Bronchial epithelial cell (primary cell): ENCODE measurements at places on chromosomes 6 and 20. TPM values are rescaled to one million over a fixed set of nuclear protein-coding genes. Genes with fewer than 3 reads are reported as not detected.

DNA sequence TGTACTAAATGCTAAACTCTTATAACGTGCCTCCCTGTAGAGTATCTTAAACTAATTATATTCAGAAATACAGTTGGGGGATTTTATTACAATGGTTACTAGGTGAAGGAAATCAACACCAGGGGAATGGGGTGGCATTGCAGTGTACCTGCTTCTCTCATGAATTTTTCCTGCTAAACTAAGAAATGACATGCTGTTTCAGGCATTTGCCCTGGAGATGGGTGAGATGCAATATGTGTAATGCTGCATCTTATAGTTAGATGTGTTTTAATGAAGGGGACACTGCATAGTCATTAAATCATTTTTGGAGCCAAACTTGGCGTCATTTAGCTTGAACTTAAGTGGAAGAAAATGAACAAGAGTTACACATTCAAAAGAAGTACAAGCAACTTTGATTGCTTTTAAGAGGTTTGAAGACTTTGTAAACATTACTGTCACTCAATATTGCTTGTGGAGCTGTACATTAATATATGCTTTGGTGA, 4.3 kb downstream of the EYA4 start:
- DNase-seq: peak; percentile 55

DNA sequence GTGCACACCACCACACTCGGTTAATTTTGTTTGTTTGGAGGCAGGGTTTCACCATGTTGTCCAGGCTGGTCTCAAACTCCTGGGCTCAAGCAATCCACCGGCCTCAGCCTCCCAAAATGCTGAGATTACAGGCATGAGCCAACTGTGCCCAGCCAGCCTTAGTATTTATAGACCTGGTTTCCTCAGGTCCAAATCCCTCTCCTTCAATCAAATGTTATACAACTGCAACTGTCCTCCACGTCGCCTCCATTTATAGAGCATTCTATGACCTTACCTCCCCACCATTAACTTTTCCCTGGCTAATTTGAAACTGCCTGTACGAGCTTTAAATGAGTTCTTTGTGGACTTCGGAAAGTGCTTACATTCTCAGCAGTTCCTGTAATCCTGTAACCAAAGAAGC, 39.3 kb upstream of the IPCEF1 start:
- DNase-seq: no peak

DNA sequence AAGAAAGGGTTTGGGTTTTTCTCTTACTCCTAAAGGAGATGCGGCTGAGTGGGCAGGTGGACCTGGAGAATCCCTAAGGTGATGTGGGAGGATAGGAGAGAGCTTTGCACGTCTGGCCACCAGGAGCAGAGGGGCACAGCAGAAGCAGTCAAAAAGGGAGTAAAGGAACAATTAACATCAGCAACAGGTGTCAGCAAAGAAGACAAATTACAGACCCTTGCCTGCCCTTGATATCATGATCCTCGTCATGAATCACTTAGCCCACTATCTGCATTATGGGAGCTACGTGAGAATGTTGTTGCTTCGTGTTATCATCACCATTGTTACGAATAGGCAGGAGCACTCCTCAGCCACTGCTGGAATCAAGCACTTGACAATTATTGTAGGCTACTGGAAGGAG, 25.5 kb upstream of the ARG1 start:
- DNase-seq: no peak

DNA sequence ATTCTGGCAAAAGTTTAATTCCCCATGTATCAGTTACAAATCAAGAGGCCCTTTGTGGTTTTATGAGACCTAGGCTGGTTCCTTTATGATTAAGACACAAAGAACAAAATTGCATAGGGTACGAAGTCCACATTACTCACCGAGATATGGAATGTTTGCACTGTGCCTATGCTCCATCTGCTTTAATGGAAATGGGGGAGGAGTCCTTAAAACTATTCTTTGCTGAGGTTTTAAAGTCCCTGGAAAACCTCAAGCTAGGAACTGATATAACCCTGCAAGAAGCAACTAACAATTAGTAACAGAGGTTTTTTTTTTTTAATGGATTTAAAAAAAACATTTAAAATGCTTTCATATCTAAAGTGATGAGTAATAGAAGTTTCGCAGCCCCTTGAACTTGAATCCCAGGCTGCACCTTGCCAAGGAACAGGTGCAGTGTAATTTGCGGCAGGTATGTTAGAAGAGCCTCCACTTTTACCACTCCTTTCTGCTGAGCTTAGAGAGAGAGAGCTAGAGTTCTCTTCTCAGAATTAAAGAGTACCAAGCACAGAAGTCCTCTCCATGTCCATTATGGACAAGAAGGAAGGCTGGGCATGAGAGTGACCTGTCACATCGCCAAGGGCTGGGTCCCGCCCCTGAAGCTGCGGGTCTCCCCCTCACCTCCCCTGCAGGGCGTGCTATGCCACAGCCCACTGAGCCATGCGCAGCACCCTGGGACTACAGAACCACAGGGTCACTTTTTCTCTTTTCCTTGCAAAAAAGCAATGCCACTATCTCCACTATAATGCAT, 2.3 kb downstream of the SERPINB1 start:
- DNase-seq: peak; percentile 90

DNA sequence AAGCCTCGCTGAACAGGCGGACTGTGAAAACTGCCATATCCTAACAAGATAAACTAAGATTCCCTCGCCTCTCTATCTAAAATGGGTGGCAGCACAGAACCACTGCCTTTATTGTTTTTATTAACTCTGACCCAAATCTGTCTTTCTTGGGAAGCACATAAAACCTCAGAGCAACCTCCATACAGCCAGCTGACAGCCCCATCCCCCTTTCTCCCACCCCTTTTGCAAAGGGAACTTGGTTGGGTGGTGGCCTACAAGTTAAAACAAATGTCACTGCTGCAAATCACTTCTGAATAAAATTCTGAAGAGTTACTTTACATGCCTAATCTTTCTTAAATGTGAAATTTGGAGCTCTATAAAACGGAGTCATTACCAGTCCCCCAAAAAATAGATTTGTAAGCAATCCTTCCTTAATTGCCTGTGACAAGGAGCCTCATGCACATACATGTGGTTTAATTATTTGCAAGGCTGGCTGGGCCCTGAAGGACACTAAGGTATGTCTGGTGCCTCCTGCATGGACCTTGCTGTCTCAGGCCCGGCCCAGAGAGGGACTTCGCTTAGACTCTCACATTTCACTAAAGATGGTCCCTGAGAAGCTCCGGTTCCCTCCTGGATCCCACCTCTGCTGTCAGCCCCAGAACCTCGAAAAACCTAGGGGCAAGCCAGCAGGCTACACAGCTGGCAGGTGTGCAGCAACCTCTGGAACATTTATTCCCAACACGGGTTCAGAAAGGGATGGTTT, 21.7 kb downstream of the PXDC1 start:
- no peak for DNase-seq

GRCh38 chr6:143007646-143008045, 53.0 kb upstream of the AIG1 start:
- DNase-seq: no peak

DNA sequence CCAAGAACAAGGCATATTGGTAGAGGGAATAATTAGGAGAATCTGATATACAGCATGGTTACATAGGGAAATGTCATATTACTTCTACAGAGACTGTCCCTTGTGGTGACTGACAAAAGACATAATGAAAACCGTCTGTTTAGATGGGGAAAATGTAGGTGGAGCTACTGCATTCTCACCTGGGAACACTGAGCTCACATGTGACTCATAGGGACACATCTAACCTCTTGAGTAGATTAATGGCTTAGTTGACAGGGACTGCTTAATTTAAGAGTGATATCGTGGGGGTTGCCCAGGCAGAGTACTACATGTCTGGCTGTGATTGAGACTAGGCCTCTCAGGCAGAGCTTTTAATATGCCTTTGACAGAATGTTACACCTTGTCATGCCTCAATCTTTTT, 235.3 kb upstream of the ZFP64 start:
- peak; percentile 21 for DNase-seq

The HFE gene
- 3.7 and 4.6 TPM in 2 replicates for total RNA-seq

The TSBP1 gene
- not detected in 2 replicates for total RNA-seq

The MUCL3 gene
- total RNA-seq: under 0.01 TPM in 1 of 2 replicates, not detected in the other
